ENCODE measurements at places on chromosomes 5 and 9.

GRCh38 chr9:5708414-5708813, 79.5 kb downstream of the RIC1 start:
- DNase-seq = no peak

DNA sequence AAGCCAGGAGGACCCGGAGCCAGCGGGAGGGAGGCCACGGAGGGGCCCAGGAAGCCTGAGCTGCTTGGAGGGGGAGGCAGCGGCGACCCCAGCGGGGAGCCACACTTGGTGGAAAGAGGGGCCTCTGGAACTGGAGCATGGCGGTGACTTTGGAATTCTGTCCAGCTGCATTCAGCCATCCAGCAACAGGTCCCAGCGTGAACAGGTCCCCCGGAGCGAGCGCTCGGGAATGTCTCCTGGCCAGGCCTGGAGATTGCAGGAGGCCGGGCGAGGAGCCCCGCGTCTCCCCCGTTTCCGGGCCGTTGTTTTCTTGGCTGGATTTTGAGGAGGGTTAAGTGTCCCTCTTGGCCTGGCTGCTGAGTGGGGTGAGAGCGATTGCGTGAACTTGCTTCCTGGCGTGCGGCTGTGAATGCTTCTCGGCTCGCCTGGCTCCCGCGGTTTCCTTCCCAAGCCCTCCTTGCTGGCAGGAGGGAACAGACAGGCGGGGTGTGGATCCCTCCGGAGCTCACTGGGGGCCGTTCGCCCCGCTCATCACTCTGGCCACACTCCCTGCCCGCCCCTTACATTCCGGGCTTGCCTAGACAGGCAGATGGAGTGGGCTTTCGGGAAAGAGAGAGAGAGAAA, 125.3 kb upstream of the IRX4 start:
- no peak for DNase-seq

- peak; percentile 51 for DNase-seq
Measured at GRCh38 chr5:142426129-142427014, 101.6 kb upstream of the SPRY4 start.

DNA sequence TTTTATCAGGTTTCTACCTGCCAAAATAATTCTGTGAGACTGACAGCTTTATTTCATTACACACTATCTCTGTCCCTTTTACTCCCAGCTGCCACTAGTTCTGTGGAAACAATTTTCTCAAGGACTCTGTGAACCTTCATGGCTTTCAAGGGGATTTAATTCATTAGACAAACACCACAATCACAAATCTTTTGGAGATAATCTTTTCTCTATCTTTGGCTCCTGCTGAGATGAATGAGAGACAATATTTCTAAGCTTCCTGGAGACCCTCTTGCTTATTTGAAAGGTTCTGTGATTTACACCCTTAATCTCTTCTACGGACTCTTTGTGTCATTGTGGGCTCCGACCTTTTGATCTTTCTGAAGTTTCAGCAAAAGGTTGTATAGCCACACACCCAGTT, 222.6 kb downstream of the PRDM9 start:
- no peak for DNase-seq

DNA sequence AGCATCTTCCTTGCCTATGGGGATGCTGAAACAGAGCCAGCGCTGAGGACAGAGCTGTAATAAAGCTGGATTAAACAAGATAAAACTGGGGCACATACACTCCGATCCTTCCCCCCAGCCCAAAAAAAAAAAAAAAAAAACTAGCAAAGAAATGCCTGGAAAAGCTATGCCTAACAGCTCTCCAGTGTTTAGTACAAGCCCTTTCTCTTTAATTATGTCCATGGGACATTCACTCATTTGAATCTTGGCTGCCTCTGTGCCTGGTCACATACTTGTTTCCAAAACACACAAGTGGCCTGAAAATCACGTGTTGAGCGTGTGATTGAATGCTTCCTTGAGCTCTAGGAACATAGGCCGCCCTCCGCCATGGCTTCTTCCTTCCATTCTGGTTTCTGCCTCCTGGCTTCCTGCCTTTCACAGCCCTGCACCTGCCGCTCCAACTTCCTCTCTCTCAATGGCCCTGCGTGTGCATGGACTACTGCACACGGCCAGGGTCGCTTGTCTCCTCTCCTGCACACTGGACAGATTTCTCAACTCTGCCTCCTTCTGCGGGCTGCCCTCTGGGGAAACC, 111.0 kb upstream of the RETREG1 start:
- DNase-seq = no peak

- DNase-seq = no peak
Measured at GRCh38 chr5:135843571-135844337, 9.3 kb downstream of the SLC25A48 start.

DNA sequence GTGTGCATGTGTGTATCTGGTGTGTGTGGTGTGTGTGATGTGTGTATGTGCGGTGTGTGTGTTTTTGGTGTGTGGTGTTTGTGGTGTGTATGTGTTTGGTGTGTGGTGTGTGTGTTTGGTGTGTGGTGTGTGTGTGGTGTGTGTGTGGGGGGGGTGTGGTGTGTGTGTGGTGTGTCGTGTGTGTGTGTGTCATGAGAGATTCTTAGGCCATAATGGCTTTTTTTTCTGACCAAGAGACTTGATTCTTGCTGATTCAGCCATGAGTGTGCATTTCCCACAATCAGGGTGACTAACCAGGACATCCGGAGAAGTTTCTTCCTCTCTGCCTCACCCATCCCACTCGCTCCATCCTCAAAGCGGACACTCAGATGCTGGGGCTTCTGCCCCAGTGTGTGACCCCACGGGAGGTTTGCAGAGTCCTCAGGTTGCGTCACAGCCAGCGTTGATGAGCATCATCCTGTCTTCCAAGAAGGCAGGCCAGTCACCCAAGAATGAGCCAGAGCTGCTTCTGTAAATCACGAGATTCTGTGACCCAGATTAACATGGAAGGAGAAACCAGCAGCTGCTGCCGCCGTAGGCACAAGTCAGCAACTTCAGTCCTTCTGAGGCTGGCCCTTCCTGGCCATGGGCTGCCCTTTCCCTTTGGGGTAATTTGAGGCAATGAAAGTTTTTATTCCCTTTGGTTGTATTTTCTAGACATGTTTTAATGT, 12.5 kb upstream of the CTSL start:
- peak; percentile 21 for DNase-seq

GRCh38 chr5:179964015-179964414, 56.3 kb upstream of the TBC1D9B start:
- DNase-seq = no peak

- no peak for DNase-seq
Measured at GRCh38 chr5:68318955-68319705, 103.6 kb downstream of the PIK3R1 start.

- DNase-seq = no peak
Measured at GRCh38 chr5:142941245-142941644, 171.1 kb downstream of the ARHGAP26 start.

GRCh38 chr5:75639535-75640311, 28.5 kb downstream of the ANKDD1B start:
- DNase-seq = no peak

DNA sequence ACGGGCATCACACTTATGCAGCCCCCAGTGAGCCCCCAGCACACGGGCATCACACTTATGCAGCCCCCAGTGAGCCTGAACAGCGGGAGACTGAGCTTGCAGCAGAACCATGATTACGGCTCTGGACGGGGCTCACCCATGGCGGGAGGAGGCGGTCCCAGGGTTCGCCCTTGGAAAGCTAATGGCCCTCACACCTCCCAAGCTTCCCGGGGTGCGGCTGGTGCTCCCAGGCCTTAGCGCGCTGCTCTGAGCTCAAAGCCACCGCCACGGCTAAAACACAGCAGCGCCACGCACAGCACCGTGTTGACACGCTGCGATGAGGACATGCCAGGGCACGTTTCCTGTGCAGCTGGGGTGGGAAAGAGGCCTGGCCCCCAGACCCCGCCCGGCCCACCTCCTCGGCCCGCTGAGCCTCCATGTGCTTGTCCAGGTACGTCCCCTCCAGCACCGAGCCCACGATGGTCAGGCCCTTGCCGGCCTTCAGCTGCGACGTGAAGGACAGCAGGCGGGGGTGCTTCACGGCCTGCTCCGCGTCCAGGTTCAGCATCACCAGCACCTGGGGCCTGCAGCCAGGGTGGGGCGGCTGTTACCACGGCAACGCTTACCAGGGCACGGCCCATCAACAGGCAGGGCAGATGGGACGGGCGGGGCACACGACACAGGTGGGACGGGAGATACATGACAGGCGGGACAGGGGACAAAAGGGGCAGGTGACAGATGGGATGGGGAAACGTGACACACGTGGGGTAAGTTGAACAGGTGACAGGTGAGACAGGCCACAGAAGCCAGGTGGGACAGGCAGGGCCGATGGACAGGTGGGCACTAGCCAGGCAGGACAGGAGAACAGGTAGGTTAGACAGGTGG, 38.4 kb downstream of the SLC12A7 start:
- DNase-seq = no peak

DNA sequence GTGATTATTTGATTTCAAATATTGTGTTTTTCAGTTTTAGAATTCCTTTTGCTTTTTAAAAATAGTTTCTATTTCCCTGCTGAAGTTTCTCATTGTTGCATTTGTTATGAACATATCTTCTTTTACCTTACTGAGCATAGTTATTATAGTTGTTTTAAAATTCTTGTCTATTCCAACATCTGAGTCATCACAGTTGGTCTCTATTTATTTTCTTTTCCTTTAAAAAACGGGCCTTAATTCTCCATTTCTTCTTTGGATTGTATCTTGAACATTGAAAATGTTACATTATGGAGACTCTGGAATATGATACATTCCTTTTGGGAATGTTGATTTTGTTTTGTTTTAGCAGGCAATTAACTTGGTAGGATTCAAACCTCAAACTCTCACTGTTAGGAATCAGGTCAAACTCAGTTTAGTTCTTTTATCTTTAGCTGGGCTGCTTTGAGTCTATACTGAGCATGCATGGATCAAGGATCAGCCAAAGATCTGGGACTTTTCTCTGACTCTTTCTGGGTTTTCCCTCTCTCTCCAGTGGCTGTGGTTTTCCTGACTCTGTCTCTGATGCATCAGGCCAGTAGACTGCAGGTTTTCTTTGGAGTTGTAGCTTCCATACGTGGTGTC, 70.3 kb downstream of the TEK start:
- DNase-seq = no peak

DNA sequence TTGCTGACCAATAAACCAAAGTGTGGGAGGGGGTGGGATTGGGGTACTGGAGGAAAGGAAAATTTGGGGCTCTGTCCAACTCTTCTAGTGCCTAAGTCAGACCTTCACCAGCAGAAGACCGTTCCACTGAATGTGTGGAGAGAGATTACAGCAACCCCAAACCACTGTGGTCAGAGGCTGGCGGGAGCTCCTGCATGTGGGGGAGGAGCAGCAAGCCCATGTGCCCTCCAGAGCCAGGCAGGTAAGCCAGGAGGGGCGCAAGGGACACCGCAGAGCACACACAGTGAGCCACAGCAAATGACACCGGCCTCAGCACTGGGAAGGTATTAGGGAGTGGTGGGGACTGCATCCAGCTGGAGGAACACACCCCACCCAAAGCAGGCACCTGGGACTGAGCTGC, 62.9 kb downstream of the SMIM23 start:
- no peak for DNase-seq

- no peak for DNase-seq
Measured at GRCh38 chr5:143145243-143146160, 258.0 kb downstream of the NR3C1 start.

DNA sequence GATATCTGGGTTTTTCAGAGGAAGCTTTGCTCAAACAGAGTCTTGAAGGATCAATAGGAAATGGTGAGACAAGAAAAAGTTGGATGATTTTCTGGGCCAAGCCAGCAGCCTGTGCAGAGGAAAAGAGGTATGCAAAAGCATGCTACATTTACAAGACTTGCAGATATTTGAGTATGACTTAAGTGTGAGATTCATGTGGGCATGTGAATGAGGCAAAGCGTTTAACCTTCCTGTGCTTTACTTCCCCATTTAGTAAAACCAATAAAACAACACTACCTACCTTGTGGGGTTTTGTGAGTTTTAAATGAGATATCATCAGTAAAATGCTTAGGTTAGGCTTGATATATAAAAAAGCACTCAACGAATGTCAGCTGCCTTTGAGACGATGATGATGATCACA, 58.1 kb downstream of the PIP5K1B start:
- no peak for DNase-seq

GRCh38 chr5:132675936-132676689, 2.3 kb downstream of the IL4 start:
- no peak for DNase-seq

DNA sequence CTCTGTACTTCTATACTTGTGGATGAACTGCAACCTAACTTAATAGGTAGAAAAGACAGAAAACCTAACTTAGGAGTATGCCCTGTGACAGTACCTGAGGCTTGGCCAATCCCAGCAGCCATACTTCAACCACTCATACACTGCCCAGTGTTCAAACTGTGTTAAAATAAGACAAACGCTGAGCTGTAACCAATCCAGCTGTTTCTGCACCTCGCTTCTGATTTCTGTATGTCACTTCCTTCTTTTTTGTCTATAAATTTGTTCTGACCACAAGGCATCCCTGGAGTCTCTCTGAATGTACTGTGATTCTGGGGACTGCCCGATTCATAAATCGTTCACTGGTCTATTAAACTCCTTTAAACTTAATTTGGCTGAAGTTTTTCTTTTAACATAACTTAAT, 41.4 kb downstream of the AUH start:
- no peak for DNase-seq

DNA sequence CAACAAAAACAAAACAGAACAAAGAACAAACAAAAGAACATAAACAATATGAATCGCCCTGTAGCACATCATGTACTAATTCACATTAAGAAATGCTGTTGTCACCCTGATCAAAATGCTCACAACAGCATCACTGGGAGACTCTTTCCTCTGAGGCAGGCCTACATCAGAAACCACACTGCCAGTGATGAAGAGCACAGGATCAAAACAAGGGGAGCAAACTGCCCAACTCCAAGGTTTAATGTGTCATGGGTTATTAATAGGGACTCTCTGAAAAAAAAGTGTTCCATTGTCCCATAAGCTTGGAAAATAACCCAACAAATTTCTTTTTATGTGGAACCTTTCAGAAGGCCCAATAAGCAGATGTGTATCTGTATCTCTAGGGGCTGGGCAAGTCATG, 74.2 kb downstream of the PTPN3 start:
- DNase-seq = no peak

- DNase-seq = no peak
Measured at GRCh38 chr5:132381614-132382013, 12.1 kb downstream of the SLC22A5 start.

DNA sequence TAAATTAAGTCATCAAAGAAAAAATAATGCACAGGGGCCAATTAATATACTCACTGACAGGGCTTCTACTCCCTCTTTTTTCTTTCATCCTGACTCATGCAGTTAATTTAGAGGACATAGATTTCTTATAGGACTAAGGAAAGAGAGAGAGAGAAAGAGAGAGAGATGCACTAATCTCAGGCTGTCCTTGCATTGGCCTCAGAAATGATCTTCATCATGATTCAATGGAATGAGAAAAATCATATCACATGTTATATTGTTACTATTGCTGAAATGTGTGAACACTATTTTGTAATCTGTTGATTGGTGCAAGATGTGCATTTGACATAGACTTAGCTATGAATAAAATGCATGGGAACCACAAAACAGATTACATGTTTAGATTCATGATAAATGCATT, 608.3 kb upstream of the NUDT12 start:
- DNase-seq = no peak

GRCh38 chr9:113504725-113505590, 41.4 kb downstream of the RGS3 start:
- DNase-seq = no peak
